ENCODE measurements at places on chromosomes 11 and 22.
A peak's percentile ranks its signal among the peaks of the same experiment; 100 is the strongest.

- DNase-seq, result no peak
Observed at GRCh38 chr11:3090096-3090901, 33.1 kb upstream of the CARS1 start.

- DNase-seq, result no peak
Observed at GRCh38 chr11:60377401-60378136, 763 bp upstream of the MS4A7 start.

DNA sequence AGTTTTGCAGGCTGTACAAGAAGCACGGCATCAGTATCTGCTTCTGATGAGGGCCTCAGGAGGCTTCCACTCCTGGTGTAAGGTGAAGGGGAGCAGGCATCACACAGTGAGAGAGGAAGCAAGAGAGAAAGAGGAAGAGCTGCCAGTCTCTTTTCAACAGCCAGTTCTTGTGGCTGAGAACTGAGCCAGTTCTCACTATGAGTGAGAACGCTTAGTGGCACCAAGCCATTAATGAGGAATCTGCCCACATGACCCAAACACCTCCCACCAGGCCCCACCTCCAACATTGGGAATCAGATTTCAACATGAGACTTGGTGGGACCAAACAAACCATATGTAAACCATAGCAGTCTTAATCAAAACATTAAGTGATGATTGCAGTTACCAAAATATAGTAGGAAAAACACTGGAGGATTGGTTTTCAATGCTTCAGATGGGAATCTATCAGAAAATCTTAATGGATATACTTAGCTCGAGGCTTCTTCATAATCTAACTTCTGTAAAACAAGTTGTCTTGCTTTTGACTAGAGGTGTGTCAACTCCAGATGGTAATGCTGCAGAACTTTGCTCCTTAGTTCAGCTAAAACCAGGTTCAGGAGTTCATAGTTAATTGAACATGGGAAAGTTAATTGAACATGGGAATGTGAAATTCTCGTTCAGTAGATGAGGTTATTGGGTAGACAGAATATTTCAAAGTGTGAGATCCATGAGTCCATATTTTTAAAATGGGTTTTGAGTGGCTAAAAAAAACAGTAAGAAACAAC lies 12.2 kb downstream of the FAR1 start:
- no peak for DNase-seq

- DNase-seq, result no peak
Observed at GRCh38 chr11:66302656-66303055, 11.0 kb downstream of the TMEM151A start.

DNA sequence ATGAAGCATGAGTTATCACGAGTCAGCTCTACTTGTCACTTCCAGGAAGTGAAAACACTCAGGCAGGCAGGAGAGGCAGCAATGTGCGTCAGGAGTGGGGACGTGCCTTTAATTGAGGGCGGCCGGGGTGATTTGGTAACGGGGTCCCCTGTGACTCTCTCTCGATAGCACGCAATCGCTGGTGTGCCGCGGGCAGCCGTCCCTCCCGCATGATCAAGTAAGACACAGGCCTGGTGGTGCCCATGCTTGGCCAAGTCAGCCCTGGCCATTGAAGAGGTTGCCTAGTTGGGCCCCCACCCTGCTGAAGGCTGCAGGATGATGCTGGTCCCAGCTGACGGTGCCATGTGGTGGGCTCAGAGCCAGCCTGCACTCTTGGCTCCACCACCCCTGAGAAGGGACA lies 29.7 kb downstream of the CACNG2 start:
- DNase-seq, result no peak

DNA sequence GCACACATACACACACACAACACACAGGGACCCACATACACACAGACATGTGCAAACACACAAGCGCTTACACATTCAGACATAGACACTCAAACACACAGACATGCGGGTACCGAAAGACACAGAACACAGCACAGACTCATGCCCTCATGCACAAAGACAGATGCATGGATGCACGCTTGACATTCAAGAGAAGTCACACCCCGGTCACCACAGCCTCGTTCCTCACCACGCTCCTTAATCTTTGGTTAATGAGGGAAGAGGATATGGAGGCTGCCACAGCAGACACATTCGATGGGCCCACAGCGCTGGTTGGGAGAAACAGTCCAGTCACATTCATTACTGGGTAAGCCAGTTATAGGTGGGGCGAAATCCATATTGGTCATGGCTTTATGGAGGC lies 51.9 kb upstream of the EIF3D start:
- DNase-seq, result no peak

DNA sequence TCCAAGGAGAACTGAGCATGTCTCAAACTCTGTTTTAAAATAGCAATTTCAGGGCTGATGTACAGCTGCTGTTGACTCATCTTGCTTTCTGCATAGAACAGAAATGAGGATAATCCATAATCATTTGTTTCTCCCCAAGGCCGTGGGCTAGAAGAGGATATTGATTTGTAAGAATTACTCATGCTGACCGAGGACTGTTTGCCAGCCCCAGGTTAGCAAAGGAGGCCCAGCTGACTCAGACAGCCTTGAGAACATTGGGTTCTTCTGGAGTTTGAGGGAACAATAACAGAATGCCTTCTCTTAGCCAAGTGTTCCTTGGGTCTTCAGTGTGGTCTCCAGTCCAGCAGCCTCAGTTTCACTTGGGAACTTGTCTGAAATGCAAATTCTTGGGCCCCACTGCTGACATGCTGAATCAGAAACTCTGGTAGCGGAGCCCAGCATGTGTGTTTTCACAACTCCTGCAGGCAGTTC lies 92.0 kb downstream of the ZC3H12C start:
- DNase-seq, result no peak

- no peak for DNase-seq
Observed at GRCh38 chr11:105783216-105783615, 173.3 kb downstream of the GRIA4 start.

DNA sequence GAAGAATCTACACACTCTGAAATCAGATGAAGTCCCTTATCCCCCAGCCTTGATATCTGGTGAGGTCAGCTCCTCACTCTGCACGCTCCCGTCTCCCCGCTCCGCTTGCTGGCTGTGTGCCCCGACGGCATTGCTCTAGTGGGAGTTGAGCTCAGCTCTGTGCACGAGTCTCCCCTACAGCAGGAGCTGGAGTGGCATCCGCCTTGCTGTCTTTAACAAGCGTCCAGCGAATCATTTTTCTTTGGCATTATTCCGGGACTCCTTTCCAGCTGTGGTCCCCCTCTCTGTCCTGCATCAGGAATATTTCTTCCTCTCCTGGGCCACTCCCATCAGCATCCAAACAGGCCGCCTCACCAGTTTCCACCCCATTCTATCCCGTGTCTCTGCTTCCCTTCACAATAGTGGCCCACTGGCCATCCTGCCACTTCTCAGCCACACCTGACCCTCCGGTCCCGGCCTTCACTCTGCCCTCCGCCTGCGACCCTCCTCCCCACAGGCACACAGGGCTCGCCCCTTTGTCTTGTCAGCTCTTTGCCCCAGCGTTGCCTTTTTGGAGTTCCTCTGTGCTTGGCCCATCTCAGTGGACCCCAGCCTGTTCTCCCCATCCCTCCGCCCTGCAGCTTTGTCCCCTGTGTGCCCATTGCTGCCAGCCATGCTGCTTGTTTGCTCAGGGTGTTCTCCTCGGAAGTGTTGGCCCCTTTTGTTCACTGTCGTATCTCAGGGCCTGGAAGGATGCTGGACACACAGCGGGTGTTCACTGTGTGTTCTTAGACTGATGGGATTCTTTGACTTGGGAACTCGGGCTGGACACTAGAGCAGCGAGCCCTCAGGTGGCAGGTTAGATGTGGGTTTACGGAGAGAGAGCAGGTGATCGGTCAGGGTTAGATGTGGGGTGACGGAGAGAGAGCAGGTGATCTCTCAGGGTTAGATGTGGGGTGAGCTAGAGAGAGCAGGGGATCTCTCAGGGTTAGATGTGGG lies 441.8 kb downstream of the TBC1D22A start:
- no peak for DNase-seq

DNA sequence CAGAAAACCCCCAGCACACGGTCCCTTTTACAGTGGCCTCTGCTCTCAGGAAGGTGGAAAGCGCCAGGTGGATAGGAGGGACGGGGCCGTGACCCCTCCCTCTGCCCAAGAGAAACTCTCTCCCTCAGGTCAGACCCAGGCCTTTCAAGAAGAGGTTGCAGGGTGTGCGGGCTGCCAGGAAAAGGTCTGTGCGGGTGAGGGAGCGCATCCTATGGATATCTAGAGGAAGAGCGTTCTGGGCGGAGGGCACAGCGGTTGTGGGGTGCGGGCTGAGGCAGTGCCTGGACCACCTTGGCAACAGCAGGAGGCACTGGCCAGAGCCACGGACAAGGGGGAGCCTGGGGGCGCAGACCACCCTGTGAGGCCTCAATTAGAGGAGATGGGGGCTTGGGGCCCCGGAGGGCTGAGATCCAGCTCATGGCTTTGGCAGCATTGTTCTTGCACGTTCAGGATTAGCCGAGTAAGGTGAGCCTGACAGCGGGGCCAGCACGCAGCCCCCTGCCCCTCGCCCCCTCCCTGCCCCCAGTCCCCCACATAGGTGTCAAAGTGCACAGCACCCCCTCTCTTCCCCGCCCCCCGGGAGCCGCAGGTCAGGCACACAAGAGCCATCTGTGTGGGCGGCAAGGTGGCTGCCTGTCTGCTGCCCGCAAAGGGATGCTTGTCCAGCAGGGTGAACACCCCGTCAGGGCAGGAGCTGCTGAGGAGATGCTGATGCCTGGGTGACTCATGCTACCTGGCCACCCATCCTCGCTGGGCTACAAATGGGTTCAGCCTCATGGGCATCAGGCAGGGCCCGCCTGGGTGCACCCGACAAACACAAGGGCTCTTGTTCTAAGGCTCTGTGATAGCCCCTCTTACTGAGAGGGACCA lies 92.8 kb upstream of the KCNQ1OT1 start:
- DNase-seq, result no peak

DNA sequence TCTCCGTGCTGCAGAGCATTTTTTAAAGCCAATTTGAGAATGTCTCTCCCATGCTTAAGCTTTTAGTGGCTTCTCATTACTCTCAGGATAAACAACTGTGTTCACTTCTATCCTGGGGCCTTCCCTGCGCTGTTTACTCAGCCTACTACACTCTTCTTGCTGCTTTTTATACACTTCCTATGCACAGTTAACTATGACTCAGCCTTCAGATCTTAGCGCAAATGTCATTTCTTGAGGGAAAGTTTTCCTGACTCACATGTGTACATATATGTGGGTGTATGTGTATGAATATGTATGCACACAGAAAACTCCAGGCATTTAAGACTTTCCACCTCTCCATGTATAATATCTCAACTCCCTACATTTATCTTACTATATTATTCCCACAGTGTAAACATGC lies 9.8 kb downstream of the THAP12 start:
- DNase-seq, result no peak

DNA sequence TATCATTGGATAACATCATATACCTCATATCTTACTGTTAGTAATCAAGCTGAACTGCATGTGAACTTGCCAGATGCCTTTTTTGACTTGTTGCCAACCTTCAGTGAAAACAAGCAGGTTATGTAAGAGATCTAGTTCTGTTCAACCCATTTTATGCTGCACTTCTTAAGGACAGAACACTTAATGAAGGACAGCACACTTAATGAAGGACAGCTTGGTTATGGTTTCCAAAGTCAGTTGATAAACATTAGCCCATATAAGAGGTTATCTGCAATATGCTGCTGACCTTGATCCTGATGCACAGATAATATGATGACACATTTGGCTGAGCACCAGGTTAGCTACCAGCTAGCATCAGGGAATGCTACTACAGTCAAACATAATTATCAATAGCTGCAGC lies 358.7 kb upstream of the PDGFD start:
- DNase-seq, result no peak

- DNase-seq, result no peak
Observed at GRCh38 chr11:98365941-98366340, 654.8 kb upstream of the CNTN5 start.

- peak; percentile 51 for DNase-seq
Observed at GRCh38 chr11:125401746-125402145, 94.3 kb downstream of the FEZ1 start.

DNA sequence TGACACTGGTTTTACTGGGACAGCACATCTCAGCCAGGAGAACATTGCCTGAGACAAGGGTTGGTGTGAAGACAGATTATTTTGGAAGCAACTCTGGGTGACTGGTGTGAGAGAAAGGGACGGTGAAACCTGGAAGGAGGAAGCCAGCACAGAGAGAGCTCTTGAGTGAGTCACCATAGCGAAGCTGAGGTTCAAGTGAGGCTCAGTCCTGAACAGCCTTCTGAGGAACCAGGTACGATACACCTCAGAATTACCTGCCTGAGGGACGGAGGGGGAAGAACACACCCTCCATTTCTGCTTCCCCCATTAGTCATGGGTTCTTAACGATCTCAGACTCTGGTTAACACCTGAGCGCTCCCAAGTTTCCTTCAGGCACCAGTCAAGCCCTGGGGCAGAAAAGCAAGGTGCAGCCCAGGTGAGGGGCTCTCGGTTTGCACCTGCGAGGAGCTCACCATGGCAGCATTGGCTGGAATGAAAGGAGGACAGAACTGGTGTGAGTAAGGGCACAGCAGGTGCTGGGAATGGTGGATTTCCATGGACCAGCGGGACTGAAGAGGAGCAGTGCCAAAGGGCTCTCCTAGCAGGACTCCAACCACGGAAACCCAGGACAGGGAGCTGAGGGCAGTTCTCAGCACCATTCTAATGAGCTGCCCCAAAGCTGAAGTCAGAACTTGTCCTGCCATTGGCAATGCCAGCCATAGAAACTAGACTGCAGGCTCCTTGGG lies 459.3 kb downstream of the OPCML start:
- DNase-seq, result no peak

DNA sequence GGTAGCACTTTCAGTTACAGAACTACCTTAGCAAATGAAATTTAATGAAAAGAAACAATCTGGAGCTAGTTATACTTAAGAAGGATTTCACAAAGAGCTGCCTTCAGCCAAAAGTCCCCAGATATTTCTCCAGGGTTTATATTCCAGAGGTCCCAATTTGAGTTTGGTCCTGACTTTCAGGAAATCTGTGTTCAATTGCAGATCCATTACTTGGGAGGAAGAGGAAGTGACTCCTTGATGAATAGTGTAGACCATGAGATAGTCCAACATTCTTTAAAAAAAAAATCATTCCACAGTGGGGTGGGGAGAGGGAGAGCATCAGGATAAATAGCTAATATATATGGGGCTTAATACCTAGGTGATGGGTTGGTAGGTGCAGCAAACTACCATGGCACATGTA lies 117.6 kb upstream of the ARHGAP20 start:
- no peak for DNase-seq

DNA sequence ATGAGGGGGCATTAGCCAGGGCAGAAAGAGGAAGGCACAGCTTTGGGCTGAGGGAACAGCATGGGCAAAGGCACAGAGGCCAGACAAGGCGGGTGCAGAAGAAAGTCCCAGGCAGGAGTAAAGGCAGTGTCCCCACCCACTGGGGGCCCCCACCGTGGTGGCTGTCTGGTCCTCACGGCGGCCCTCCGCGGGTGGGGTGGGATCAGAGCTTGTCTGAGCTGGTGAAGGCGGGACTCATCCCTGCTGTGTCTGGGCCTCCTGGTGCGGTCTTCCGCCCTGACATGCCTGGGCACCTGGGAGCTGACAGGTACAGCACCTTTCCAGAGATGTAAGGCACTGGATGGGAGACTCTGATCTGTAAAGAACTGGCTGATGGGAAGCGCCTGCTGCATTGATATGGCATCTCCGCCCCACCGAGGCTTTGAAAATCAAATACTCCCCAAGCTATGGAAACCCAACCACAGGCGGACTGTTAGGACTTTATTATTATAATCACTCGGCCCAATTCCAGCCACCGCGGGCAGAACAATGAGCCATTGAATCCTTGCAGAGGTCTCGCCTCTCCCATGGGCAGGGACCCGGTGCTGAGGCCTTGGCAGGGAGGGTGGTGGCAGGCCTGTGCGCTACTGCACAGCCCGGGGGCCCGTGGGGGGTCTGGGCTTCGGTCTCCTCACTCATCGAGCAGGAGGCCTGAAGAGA lies 14.2 kb upstream of the GNB1L start:
- no peak for DNase-seq

GRCh38 chr11:2847561-2847960 lies 38.0 kb downstream of the CDKN1C start:
- DNase-seq, result no peak

Data from neuronal stem cell (in vitro differentiated cells).